ENCODE measurements at places on chromosomes 7 and 10.

DNA sequence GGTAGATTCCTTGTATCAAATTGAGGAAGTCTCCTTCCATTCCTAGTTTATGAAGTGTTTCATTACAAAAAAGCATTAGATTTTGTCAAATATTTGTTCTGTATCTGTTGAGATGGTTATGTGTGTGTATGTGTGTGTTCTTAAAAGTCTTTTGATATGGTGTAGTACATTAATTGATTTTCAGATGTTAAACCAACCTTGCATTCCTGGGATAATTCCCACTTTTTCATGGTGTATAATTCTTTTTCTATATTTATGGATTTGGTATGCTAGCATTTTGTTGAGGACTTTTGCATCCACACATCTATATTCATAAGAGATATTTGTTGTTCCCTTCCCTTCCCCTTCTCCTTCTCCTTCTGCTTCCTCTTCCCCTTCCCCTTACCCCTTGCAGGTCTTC lies 8.9 kb upstream of the GIMAP8 start:
- no peak for DNase-seq

DNA sequence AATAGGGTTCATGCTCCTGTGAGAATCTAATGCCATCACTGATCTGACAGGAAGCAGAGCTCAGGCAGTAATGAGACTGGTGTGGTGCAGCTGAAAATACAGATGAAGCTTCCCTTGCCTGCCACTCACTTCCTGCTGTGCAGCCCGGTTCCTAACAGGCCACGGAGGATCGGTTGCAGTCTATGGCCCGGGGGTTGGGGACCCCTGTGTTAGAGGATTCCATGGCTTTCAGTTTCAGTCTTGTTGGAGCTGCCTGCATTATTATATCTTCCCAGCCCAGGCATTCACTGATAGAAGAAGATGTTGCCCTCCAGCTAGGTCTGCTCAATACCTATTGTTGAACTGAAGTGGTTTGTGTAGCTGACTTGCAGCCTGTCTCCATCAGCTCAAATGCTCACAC lies 1298.8 kb downstream of the TYW1 start:
- no peak for DNase-seq

GRCh38 chr10:124007773-124008145 lies 85.6 kb downstream of the CHST15 start:
- no peak for DNase-seq

- no peak for DNase-seq
These were observed 875.8 kb upstream of the KCND2 start for GRCh38 chr7:119397156-119397555.

GRCh38 chr10:79246606-79247275 lies 100.5 kb upstream of the PPIF start:
- no peak for DNase-seq

DNA sequence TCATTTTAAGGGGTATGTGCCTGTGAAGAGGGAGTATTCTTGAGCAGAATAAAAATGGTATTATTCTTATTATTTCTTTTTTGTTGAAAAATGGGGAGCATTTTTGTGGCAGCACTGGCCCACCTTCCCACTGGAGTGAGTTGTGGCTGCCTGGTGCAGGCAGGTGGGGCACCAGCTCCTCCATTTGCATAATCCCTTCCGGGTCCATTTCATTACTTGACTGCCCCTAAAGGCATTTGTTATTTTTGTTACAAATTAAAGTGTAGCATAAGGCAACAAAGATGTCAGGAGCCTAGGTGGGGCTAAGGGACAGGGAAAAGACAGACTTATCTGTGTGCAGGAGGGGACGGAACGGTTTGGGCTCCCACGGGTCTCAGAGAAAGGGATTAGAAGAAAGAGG lies 26.8 kb downstream of the GOLGA7B start:
- no peak for DNase-seq

DNA sequence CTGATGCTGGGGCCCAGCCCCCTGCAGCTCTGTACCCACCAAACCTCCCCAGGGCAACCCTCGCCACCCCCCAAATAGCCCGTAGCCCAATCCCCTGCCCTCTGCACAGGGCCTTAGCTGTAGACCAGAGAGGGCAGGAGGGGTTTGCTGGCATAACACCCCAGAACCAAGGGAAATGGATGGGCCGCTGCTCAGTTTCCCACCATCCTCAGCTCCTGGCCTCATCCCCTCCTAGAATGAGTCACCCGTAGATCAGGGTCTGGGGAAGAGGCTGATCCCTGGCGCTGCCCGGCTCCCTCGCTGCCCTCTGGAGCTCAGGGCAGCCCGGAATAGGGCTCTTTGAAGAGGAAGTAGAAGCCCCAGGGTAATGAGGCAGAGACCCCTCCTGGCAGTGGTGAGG lies 31.2 kb downstream of the LDB3 start:
- DNase-seq, result no peak

GRCh38 chr7:35004531-35005095 lies 32.7 kb downstream of the DPY19L1 start:
- DNase-seq, result no peak

DNA sequence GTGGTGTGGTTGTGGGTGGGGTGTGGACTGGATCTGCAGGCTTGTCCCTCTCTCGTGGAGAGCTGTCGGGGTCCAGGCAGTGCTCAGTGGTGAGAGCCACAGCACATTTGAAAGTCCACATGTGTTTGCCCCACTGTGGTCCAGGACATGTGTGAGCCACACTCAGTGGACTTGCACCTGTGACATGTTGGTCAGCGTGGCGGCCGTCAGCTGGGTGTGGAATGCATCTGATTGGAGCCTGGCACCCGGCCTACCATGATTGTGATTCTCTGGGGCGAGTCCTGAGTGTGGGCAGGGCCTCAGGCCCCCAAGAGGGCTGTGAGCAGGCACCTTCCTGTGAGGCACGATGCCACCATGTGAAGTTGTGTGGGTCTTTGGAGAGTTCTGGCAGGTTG lies 77.9 kb downstream of the DNAJB6 start:
- no peak for DNase-seq

GRCh38 chr10:27446091-27446918 lies 57.8 kb upstream of the RAB18 start:
- peak; percentile 0 for DNase-seq

DNA sequence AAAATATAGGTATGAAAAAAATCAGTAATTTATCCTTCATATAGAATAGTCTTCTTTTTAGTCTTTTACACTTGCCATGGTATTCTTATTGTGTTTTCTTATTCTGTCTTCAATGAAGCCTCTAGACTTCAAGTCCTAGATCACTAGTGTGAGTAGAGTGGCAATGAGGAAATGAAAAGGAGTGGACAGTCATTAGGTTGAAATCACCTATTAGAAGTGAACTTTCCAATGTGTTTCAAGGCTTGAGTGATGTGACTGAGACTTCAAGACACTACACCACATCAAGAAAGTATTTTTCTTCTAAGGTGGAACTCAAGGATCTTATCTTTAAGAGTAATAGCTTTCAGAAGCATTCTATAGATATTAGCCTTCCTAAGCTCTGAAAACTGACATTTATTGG lies 357.8 kb upstream of the MBL2 start:
- DNase-seq, result no peak

GRCh38 chr10:101629837-101630632 lies 41.9 kb downstream of the DPCD start:
- no peak for DNase-seq

DNA sequence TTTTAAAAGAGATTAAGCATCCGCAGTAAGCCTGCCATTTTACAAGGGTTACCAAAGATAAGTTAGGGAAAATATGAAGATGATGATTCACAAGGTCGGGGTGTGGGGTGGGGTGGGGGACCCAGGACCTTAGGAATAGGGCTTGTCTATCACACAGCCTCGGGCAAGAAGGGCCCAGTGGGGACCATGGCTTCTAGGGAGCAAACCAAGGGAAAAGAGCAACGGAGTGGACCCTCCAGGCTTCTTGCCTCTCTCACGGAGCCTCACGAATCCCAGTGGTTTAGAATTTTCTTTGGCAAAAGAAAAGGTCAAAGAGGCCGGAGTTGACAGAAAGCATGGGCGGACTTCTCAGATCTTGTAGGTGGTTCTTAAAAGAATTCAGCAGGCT lies 1.3 kb downstream of the PRKCQ start:
- DNase-seq, result no peak

DNA sequence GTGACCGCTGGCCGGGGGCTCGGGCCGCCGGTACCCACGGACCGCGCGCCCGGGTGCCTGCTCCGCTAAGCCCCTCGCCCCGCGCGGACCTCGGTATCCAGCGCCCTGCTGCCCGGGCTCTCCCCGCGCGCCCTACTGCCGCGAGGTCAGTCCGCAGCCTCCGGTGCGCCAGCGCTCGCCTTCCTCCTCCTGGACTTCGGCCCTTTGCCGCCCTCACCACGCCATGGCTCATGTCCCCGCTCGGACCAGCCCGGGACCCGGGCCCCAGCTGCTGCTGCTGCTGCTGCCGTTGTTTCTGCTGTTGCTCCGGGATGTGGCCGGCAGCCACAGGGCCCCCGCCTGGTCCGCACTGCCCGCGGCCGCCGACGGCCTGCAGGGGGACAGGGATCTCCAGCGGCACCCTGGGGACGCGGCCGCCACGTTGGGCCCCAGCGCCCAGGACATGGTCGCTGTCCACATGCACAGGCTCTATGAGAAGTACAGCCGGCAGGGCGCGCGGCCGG lies 483 bp downstream of the GDF10 start:
- no peak for DNase-seq

DNA sequence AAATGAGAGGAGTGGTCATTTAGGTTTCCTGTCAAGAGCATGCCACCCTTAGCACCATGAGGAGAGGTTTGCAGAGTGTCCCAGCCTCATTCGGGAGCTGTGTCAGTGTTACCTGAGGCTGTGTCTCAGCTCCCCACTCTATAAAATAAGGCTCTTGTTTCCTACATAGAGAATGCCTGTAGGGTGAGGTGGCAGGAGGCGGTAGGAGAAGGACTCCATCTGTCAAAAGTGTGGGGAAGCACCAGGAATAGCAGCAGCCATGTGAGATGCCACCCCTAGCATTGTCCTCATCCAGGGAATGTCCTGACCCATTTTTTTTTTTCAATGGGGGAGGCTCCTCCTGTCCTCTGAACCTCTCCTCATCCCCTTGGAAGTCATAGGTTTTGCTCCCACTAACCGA lies 451.2 kb downstream of the PLXNA4 start:
- DNase-seq, result no peak

DNA sequence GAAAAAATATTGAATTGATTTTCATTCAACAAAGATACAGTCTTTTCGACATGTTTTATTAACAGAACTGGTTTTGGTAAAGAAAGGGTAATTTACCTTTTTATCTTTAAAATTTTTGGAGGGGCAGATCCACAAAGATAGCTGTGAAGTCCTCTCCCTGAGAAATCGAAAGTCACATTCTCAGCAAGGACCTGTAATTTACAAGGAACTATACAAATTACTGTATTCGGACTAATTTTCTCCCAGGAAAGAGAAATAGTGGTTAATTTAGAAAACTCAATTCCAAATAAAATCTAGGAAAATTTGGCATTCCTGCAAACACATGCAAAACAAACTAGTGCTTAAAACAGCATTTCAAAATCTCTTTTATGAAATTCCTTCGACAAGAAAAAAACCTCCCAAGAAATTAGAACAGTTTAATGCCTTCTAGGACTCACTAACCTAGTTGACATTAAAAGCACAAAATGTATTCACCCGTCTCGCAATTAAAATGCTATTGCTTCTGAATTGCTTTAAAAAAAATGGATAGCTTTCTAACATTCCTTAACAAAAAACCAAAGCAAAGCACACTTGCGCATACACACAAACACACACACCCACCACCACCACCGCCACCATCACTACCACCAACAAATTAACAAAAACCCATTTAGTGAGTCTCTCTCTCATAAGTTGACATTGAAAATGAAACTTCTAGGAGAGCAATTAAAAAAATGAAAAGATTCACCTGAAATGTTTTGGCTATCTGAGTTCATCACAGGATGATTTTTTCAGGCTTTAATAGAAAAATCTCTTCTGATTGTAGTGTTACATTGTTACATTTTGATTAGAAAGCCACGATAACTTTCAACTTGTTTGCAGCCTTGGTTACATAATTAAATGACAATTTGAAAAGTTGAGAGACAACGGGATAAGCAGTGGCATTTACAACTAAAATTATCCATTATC lies 4.0 kb upstream of the NKX2-3 start:
- DNase-seq, result no peak

DNA sequence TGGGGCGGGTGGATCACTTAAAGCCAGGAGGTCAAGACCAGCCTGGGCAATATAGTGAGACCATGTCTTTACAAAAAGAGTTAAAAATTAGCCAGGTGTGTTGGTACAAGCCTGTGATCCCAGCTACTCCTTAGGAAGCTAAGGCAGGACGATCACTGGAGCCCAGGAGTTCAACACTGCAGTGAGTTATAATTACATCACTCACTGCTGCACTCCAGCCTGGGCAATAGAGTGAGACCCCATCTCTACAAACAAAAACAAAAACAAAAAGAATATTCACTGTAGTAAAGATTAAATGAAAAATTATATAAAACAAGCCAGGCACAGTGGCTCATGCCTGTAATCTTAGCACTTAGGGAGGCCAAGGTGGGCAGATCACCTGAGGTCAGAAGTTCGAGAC lies 1047.6 kb upstream of the AUTS2 start:
- DNase-seq, result no peak

DNA sequence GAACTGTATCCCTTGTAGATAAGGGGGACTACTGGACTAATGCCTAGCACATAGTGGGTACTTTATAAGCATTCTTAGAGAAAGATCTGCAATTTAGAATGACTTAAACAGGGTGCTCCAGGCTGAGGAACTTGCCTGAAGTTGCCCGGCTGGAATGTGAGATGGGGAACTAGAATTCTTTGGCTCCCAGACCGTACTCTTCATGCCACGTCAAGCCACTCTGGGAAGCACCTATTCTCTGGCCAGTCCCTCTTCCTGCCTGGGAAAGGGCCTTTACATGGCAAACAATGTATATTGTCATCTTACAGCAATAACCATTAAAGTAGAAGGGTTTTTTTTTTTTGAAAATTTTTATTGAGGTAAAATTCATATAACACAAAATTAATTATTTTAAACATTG lies 34.5 kb downstream of the ATXN7L1 start:
- DNase-seq, result no peak

DNA sequence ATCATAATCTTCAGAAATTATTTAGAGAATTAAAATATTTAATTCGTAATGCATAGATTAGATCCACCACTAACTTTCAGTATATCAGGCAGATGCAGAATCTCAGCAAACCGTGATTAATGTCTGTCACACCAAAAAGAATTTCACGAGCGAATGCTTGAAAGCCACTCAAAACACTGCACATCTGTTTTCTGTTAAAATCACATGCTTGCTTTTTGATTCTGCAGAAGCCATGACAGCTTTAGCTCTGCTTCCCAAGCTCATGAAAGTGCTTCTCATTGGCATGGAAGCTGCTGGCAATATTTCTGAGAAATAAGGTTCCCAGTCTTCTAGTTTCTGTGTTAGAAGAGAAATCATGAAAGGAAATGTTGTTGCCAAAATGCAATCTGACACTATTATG lies 837.8 kb upstream of the LRRN3 start:
- DNase-seq, result peak; percentile 49

DNA sequence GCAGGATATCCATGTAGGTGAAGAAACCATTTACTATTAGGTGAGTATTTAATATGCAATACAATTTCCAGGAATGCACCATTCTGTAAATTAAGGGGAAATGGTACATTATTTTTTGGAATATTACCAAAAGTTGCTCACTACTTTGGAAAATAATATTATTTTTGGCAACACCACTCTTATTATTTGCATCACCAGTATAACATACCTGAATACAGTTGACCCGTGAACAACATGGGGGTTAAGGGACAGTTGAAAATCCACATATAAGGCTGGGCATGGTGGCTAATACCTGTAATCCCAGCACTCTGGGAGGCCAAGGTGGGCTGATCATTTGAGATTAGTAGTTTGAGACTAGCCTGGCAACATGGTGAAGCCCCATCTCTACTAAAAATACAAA lies 21.2 kb upstream of the FHIP2A start:
- DNase-seq, result no peak

- DNase-seq, result no peak
These were observed 72.9 kb upstream of the ARMC3 start for GRCh38 chr10:22854935-22855421.

GRCh38 chr7:18475488-18475887 lies 20.1 kb upstream of the HDAC9 start:
- DNase-seq, result no peak

All from DMS79 treated with DMSO at 0.1 percent for 48 hours (cell line).